ENCODE measurements at places on chromosomes 5 and 9. TPM values are rescaled to one million over a fixed set of nuclear protein-coding genes. Genes with fewer than 3 reads are reported as not detected.

DNA sequence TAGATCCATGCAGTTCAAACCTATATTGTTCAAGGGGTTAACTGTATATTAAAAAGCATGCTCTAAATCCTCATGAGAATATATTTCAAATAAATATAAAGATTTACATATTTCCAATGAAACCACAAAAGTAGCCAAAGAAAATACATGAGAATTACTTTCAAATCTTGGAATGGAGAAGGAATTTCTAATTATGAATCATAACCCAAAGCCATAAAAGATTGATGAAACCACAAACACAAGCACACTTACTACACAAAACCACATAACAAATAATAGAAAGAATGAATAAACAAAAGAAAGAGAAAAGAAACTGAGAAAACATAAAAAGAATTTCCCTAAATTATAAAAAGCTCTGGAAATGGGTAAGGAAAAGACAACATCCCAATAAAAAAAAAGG is 16.0 kb downstream of the ERP44 start:
- DNase-seq, result no peak

TXN gene
- 178 TPM for total RNA-seq

KIF4B gene
- 0.17 TPM for total RNA-seq

FBP1 gene
- 357 TPM for total RNA-seq

ADAMTS2 gene
- 16.4 TPM for total RNA-seq

All from upper lobe of right lung (tissue), 1 donor.